ENCODE measurements at places on chromosomes 7 and 10.

DNA sequence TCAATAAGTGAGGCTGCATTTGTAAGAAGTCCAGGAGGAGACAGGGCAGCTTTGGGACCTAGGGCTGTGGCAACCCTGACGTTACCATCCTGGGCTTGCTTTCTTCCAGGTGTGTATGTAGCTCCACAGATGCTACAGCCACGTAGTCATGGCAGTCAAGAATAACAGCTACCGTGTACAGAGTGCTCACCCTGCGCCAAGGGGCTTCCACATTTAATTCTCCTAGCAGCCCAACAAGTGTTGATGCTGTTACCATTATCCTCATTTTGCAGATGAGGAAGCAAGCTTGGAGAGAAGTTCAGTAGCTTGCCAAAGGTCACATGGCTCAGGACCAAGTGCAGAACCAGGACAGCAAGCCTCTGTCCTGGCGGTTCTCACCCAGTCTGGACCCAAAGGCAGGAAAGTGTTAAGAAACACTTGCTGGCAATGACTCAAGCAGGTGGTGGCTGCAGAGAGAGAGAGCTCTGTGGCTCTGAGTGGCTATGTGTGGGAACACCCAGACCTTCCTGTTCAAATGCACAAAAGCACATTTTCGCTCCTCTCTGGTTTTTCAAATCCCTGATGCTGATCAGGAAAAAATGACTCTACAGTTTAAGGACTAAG lies 89.8 kb downstream of the CREM start:
- no peak for DNase-seq

GRCh38 chr10:86646933-86647332 lies 7.4 kb upstream of the OPN4 start:
- no peak for DNase-seq

DNA sequence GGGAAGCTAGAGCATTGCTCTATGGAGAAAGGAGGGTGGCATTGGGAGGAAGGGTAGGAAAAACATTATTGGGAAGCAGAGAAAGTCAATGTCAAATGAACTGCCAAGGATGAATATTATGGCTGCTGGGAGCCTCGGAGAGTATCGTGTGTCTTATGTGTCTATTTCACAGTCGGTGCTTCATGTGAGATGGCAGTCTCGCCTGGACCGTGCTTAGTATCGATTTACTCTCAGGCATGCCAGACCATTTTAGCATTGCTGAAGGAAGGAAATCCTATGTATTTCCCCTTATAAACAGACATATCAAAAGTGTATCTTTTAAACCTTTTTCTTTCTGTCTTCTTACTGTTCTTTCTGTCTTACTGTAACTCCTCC lies 612.6 kb downstream of the AUTS2 start:
- DNase-seq, result no peak

DNA sequence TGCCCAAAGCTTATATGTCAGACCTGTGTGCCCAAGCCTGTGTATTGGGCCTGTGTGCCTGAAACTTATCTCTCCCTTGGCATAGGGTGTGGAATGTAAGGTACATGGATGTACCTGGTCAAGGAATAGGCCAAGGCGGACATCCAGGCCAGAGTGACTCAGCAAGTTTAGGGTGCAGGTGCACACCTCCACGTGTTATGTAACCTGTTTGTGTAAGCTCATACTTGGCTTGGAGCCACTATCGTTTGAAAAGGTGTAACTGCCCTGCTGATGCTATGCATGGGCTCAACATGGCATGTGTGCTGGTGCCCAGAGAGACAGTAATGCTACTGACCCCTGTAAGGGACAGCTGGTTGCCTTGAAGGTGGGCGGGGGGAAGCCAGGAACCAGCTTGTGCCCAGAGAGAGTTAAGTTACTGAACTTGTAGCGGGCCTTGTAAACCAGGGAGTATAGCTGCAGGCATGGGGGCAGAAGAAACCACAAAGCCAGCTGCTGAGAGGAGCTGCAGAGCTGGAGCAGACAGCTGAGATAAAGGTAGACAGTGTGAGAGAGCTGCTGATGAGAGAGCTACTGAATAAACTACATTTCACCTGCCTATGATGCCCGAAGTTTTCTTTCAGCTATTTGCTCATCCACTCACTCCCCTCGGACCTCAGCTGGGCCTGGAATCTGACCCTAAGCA lies 656.4 kb upstream of the ZWINT start:
- DNase-seq, result no peak

GRCh38 chr10:98020254-98020653 lies 10.2 kb downstream of the CRTAC1 start:
- DNase-seq, result no peak

- DNase-seq, result no peak
Observed at GRCh38 chr10:11237571-11237970, 219.9 kb downstream of the CELF2 start.

- DNase-seq, result no peak
Observed at GRCh38 chr10:132678436-132679216, 107.3 kb downstream of the NKX6-2 start.

DNA sequence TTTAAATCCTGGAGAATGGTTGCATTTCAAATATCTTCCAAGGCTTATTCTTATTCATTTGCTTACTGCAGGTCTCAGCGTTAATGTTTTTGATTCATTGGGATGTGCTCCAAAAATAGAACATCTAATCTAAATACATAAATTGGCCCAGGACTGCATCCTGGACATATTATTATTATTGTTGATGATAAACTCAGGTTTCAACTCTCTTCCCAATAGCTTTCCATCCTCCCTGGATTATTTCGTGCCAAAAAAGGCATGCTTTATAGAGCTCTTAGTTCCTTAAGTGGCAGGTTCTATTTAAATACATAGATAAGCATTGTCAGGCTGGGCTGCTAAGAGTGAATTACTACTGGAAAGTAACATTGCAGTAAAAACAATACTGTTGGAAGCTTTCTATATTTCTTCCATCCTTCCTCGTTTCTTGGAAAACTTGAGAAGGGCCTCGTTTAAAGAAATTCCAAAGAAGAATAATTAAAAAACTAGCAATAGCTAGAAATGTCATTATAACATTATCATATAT lies 14.7 kb upstream of the PRKAR2B start:
- no peak for DNase-seq

- DNase-seq, result no peak
Observed at GRCh38 chr7:44646176-44646920, 39.9 kb downstream of the OGDH start.

GRCh38 chr7:101174322-101174854 lies 5.7 kb downstream of the NAT16 start:
- no peak for DNase-seq

DNA sequence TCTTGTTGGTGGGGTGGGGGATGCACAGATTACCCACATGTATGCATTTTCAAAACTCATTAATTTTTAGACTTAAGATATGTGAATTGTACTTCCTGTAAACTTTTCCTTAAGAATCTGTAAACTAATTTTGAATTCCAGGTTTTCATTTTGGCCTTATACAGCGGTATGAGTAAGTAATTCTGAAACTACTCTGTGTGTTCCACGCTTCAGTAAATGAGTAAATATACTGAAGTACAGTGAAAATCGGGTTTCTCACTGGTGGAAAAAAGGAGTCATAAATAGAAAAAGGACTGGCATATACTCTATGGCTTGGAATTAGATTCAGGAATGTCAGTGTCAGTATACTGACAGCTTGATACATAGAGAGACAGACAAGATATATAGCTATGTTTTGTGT lies 72.8 kb downstream of the CTTNBP2 start:
- DNase-seq, result no peak

DNA sequence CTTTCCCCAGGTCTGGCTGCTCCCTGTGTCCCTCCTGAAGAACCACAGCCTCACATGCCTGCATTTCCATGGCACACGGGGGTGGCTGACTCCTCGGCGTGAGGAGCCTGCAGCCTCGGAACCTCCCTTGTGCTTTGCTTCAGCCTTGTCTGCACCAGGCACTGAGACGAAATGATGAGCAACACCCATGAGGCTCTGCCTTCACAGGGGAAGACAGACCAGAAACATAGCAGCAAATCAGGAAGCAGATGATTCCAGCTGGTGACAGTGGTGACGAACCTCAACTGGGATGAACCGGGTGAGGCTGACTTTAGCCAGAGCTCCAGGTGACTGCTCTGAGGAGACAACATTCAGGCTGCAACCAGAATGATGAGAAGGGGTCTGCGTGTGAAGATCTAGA lies 84.5 kb upstream of the SMNDC1 start:
- no peak for DNase-seq

DNA sequence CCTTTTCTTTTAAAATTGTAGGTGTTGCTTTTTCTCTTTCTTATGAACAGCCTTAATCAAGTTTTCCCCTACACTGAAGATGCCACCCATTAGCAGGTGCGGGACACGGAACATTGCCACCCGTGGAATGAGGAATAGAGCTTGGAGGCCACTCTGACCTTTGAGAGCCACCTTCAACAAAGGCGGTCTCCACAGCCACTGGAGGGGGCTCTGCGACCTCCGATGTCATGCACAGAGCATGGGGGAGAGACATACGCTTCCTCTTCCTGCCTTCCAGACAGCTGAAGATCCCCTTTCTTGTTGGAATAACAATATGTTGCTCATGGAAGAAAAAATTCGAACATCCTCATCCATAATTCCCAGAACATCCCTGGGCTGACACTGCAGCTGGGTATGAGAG lies 39.1 kb downstream of the ADARB2 start:
- DNase-seq, result no peak

DNA sequence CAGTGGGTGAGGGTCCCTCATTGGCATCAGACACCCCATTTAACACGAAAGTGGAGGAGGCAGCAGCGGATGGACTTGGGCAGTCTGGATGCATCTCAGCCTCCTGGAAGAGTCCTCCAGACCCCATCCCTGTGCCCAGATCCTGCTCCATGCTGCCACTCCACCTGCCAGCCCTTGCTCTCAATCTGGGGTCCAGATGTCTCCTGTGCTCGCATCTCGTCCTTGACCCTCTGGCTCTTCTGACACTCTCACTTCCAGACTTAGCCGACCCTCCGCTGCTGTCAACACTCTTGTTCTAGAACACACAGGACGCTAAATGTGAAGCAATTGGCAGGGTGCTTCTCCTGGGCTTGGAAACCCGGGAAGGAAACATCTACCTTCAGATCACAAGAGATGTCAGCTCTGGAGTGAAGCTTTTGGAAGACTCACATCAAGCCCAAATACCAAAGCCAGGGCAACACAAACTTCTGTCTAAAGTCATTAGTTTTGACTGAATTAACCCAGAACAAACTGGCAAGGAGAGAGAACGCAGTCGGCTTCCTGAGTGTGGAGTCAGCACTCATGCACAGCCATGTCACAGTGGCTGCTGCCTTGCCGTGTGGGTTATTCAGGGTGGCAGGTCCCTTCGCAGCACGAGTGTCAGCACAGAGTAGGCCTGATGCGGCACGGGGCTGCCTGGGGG lies 379.1 kb downstream of the TCERG1L start:
- DNase-seq, result no peak

- DNase-seq, result no peak
Observed at GRCh38 chr10:42112331-42113157, 525.8 kb downstream of the ZNF33B start.
